ENCODE measurements at places on chromosomes 2 and 18. TPM values are rescaled to one million over a fixed set of nuclear protein-coding genes. Genes with fewer than 3 reads are reported as not detected.
A peak's percentile ranks its signal among the peaks of the same experiment; 100 is the strongest.

DNA sequence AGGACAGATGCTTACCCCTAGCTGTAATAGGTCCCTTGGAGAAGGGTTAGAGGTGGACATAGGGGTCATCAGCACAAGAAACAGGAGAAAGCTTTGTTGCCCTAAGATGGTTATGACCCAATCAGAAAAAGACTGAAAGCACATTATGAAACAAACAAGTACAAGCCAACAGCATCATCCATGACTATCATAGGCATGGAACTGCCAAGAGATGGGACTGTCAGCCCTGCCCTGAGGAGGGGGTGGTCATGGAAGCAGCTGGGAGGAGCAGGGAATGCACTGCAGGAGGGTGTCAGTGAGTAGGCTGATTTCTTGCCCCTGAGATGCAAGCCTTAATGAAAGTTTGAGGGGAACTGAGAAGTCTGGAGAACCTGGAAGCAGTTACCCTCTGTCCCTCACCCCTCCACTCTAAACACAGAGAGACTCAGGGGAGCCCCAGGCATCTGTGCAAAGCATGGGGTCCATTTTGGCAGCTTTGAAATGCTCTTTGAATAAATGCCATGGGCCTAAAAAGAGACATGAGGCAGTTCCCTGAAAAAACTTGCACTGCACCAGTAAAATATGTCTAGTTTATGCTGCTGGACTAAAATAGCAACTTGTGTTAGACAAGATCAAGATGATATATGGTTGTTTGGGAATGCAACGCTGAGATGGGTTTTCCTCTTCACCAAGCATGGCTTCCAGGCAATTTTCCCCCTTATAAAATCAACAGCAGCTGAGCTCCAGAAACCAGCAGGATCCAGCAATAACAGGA is 122.7 kb upstream of the ZFP36L2 start:
- peaks cover 17% of the 10 kb centered on the region for H3K4me1 ChIP-seq
- no peaks in the 10 kb centered on the region for H3K27me3 ChIP-seq
- no peaks in the 10 kb centered on the region for H3K36me3 ChIP-seq
- no peak for DNase-seq
- H3K4me3 ChIP-seq = no peak overlapping the region
- peak overlapping the region; percentile 76 for H3K27ac ChIP-seq

GRCh38 chr2:175743011-175743410 is 259.1 kb downstream of the LNPK start:
- no peak overlapping the region for H3K27ac ChIP-seq
- H3K4me3 ChIP-seq = no peak overlapping the region
- no peaks in the 10 kb centered on the region for H3K4me1 ChIP-seq
- H3K36me3 ChIP-seq = no peaks in the 10 kb centered on the region

DNA sequence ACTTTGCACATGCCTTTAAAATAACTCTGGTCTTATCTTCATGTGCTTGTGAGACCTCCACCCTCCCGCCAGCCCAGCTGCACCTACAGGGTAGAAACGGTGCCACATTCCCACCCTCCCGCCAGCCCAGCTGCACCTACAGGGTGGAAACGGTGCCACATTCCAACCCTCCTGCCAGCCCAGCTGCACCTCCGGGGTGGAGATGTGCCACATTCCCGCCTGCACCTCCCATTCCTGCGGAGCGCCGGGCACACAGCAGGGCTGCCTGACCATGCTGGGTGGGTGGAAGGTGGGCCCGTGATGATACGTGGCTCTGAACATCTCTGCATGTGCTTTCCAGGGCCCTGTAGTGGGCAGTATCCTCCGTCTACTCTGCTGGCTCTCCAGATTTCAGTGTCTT is 243.7 kb upstream of the PXDN start:
- no peak overlapping the region for H3K27ac ChIP-seq
- no peaks in the 10 kb centered on the region for H3K4me1 ChIP-seq
- no peak overlapping the region for H3K4me3 ChIP-seq
- no peaks in the 10 kb centered on the region for H3K36me3 ChIP-seq
- no peaks in the 10 kb centered on the region for H3K27me3 ChIP-seq
- no peak for DNase-seq

Gene CRIM1
- 26.7 TPM for total RNA-seq

Gene EGR4
- total RNA-seq = 0.23 TPM

Gene GPR35
- total RNA-seq = 0.71 TPM

Gene TRMT61B
- total RNA-seq = 8.0 TPM

Gene RFTN2
- total RNA-seq = 0.47 TPM

Gene CTIF
- total RNA-seq = 22.6 TPM

Gene MAP4K4
- 142 TPM for total RNA-seq
